Effector CD4-positive, alpha-beta T cell (primary cell): ENCODE measurements at places on chromosomes 5 and 9.

GRCh38 chr5:124180875-124181461, 565.5 kb downstream of the ZNF608 start:
- no peak for DNase-seq

GRCh38 chr9:4193391-4193790, 106.5 kb downstream of the GLIS3 start:
- DNase-seq, result no peak

DNA sequence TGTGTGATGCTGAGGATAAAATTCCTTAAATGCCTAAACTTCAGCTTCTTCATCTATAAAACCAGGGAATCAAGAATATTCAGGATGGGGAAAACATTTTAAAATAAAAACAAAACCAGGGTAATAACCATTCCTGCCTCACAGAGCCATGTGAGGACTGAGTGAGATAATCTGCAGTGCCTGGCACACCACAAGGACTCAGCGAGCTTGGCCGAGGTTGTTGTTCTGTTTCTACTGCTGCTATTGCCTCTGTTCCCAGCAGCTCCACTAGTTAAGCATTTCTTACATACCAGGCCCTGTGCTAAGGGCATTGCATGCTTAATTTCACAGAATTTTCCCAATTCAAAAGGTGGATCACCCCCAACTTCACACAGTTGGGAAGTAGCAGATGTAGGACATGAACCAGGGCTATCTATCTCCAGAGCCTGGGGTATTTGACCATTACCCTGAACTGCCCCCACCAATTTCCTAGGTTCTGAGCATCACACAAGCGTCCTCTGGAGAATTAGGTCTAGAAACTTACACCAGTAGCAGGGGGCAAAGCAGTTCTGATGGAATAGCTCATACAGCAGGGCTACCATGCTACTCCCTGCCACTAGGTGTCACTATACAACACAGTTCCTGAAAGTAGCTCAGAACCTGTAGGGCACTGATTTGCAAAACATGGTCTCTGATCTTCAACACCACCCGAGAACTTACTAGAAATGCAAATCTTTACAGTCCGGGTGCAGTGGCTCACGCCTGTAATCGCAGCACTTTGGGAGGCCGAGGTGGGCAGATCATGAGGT, 74.3 kb downstream of the LRSAM1 start:
- DNase-seq, result no peak

GRCh38 chr9:137402746-137403145, 20.2 kb downstream of the EXD3 start:
- no peak for DNase-seq

- DNase-seq, result no peak
Measured at GRCh38 chr5:16573401-16573800, 43.4 kb downstream of the RETREG1 start.

DNA sequence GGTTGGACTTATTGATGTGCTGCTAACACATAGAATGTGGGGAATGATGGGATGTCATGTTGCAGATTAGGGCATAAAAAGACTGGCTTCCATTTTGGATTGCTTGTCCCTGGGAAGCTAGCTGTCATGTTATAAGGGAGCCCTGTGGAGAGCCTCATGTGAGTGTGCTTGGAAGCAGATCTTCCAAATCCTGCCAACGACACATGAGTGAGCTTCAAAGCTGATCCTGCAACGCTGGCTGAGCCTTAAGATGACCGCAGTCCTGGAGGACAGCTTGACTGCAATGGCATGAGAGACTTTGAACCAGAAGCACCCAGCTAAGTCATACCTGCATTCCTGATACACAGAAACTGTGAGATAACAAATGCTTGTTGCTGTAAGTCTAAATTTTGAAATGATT, 63.6 kb downstream of the NRG2 start:
- DNase-seq, result no peak

DNA sequence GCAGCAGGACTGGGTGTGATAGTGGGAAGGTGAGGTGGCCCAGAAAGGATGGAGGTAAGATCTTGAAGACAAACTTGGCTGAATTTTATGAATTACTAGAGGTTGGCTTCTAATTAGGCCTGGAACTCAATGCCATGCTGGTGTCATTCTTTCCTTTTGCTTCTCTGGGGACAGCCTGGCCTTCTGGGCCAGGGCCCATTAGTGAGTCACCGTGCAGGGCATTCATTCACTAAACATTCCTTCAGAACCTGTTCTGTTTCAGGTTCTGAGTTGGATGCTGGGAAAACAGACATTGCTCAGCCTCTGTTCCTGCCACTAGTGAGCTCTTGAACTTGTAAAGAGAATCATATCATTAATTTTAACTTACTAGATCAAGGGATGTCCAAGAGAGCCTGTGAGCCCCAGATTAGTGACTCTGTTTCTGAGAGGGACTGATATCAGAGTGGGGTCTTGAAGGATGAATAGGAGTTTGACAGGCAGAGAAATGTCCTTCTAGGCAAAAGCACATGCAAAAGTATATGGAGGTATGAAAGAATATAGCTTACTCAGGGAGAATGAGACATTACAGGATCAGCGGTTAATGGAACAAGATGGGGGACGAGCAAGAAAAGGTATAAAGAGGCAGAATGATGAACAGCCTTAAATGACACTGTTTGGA, 66.5 kb downstream of the LHX2 start:
- DNase-seq, result no peak
